ENCODE measurements at places on chromosomes 4 and X. TPM values are rescaled to one million over a fixed set of nuclear protein-coding genes. Genes with fewer than 3 reads are reported as not detected.

DNA sequence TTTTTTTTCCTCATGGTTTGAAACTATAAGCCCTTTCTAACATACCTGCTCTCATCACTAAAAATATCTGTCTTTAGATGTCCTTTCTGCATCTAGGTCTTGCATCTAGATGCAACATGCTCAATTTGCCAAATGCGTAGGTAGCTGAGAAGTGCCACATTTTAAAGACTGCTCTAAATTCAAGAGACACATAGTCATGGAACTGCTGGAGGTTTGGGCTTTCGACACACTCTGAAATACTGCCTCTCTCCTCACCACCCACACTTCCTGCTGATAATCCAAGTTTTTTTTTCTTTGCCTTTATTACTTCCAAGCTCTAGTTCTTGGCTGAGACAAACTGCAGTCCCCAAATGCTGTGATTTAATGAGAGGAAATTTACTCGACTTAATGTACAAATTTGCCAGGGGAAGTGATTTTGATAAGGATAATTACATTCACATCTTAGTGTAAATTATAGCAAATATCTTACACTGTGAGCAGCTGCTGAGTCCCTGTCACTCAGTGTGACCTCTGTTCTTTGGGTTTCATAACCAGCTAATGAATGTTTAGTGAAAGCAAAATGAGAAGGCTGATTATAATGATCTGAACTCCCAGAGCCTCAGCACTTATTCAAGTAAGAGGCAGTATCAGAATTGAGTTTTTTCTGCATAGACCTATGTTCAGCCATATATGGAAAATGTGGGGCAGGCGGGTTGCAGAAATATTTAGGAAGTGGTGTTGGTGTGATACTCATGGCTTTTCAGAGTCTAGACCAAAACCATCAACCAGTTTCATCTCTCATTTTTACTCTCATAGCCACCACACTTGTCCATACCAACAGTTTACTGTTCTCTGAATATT lies 31.3 kb downstream of the DRD5 start:
- peak; percentile 28 for DNase-seq

The ZNF732 gene
- 1.5 TPM for polyA plus RNA-seq

GRCh38 chr4:102860611-102861324 lies 8.0 kb upstream of the CISD2 start:
- DNase-seq, result no peak

DNA sequence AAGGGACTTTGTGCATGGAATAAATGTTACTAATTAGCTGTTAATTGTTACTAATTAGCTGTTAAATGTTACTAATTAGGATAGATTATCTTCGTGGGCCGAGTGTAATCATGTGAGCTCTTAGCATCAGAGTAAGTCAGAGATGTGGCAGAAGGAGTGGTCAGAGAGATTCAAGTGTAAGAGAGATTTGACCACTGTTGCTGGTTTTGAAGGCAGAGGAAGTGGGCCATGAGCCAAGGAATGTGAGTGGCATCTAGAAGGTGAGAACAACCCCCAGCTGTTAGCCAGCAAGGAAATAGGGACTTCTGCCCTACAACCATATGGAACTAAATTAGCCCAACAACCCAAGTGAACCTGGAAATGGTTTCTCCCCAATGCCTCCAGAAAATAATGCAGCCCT lies 28.2 kb downstream of the ODAPH start:
- no peak for DNase-seq

DNA sequence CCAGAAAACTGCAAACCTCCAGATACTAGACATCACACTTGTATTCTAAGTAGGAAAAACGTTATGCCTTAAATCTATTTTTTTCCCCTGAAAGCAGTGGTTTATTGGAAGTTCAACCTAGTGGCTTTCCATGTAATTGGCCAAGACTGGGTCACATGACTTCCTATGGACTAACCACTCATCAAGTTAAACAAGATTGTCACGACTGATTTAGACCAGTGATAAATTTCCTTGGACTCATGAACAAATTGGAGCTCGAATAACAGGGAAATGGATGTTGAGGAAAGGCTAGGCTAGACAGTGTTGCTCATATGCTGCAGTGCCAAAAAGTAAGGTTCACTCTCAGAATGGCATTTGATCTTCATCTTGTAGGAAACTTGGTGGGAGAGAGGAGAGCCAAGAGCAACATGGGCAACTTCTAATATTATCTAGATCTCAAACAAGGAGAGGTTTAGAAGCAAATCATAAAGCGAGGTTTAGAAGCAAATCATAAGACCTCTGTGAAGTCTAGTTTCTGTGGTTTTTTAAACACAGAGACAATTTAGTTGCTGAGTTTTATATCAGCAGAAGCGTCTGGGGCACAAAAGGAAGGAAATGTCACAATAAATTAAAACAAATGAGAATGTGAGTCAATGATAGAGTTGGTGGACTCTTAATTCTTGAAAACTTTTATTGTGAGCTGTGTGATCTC lies 165.6 kb upstream of the BOD1L1 start:
- no peak for DNase-seq

The TEC gene
- 9.1 TPM for polyA plus RNA-seq

The TMEM150C gene
- 15.4 TPM for polyA plus RNA-seq

DNA sequence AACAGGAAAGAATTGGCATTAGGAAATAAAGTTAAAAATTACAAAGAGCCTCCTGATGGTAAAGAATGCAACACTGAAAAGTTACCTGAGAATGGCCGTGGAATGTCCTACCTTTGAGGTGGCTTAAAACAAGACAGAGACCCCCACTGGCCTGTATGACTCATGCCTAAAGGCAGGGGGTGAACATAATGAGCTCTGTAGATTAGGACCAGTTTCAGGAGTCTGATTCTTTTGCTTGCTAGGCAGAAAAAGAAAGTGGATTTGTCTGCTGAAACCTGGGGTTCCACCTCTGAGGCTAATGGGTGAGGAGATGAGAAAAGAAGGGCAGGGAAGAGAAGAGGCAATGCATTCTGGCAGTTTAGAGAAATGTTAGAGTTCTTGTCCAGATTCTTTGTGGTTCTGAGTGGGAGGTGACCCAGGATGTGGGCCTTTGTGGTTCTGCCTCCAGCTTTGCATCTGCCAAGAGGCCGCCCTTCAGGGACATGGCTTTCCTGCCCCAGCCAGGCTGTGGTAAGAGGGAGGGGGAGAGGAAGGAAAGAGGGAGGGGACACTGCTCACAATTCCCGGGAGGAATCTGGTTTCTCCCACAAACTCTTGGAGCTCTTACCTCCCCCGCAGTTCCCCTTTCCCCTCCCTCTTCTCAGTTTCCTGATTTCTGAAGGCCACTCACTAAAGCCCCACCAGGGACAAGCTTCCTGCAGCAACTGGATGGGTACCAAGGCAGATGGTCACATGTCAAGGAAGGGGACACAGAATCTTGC lies 109.6 kb downstream of the EFNB1 start:
- no peak for DNase-seq

GRCh38 chr4:40192114-40193015 lies 4.5 kb upstream of the RHOH start:
- DNase-seq, result no peak

GRCh38 chrX:51779306-51779705 lies 36.1 kb downstream of the GSPT2 start:
- no peak for DNase-seq

The ARR3 gene
- 1.3 TPM for polyA plus RNA-seq

DNA sequence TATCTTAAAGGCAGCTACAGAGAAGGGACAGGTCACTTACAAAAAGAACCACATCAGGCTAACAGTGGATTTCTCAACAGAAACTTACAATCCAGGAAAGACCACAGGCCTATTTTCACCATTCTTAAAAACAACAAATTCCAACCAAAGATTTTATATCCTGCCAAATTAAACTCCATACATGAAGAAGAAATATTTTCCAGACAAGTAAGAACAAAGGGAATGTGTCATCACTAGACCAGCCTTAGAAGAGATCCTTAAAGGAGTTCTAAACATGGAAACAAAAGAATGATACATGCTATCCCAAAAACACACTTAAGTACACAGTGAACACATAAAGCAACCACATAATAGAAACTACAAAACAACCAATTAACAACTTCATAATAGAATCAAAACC lies 105.6 kb downstream of the ANXA10 start:
- no peak for DNase-seq

GRCh38 chr4:149161247-149161646 lies 654.4 kb downstream of the IQCM start:
- no peak for DNase-seq

GRCh38 chr4:125243789-125244397 lies 70.9 kb upstream of the FAT4 start:
- no peak for DNase-seq

The TXK gene
- 5.3 TPM for polyA plus RNA-seq

The CLTRN gene
- polyA plus RNA-seq, result 1.9 TPM

The CXCL3 gene
- 0.84 TPM for polyA plus RNA-seq

The CTAG1B gene
- not detected for polyA plus RNA-seq

GRCh38 chrX:100931925-100932285 lies 3.2 kb upstream of the XKRX start:
- DNase-seq, result no peak

GRCh38 chr4:102815981-102816380 lies 11.4 kb downstream of the UBE2D3 start:
- DNase-seq, result no peak

GRCh38 chrX:30895370-30895769 lies 6.3 kb upstream of the TAB3 start:
- no peak for DNase-seq

DNA sequence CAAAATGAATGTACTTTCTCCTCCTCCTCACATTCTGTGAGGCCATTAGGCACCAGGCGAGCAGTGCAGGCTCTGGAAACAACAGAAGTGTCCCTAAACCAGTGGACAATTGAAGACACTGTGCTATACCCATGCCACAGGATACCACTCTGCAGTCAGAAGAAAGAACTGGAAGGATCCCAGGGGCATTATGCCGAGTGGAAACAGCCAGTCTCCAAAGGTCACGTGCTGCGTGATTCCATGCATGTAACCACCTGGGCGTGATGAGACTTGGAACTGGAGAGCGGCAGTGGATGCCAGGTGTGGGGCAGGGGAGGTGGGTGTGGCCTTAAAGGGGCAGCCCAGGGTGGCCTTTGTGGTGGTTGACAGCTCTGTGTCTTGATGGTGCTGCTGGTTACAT lies 139.4 kb downstream of the EVC2 start:
- DNase-seq, result no peak

GRCh38 chr4:145920205-145920604 lies 18.4 kb downstream of the ZNF827 start:
- DNase-seq, result peak; percentile 32

The ODAPH gene
- 0.19 TPM for polyA plus RNA-seq

DNA sequence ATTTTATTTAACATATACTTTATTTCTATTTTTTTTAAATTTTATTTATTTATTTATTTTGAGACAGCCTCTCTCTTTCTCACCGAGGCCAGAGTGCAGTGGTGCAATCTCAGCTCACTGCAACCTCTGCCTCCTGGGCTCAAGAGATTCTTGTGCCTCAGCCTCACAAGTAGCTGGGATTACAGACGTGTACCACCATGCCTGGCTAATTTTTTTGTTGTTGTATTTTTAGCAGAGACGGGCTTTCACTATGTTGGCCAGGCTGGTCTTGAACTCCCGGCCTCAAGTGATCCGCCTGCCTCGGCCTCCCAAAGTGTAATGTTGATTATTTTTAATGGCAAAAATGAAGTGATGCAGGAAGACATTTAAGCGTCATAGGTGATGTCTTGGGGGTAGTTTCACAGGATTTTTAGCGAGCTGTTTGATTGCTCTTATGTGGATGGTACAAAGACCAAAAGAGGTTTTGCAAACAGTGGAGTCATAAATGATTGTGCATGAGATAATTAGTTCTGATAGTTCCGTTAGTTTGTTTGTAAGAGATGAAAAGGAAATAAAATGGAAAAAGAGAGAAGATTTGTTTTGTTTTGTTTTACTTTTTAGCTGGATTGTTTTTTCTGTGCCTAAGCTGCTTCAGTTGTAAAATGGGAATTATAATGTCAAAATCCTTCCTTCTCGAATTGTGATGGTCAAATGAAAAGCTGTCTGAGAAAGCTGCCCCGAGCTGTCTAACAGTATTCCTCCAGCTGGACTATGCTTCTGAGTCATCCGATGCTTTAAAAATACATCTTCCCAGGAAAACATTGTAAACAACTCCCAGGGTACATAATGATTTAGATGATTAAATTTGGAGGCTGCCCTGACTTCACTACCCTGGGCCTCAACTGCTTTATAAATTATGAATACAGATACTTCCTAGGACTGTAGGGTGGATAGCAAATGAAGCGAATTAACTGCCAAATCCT lies 14.7 kb downstream of the RHOH start:
- DNase-seq, result no peak

The CHRDL1 gene
- 13.5 TPM for polyA plus RNA-seq

DNA sequence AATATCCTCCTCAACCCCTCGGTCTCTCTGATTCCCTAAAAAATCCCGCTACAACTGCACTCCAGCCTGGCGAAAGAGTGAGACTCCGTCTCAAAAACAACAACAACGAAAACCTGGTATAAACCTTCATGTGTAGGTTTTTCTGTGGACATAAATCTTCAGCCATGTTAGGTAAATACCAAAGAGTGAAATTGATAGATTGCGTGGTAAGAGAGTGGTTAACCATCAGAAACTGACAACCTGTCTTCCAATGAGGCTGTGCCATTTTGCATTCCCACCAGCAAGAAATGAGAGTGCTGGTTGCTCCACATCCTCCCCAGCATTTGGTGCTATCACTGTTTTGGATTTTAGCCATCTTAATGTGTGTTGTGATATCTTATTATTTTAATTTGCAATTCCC lies 10.9 kb downstream of the TBC1D19 start:
- DNase-seq, result no peak

- DNase-seq, result no peak
Observed at GRCh38 chrX:21581479-21581878, 76.7 kb downstream of the KLHL34 start.

The BRS3 gene
- not detected for polyA plus RNA-seq

- no peak for DNase-seq
Observed at GRCh38 chrX:109848461-109849050, 115.5 kb upstream of the ACSL4 start.

The LRRC66 gene
- polyA plus RNA-seq, result 0.22 TPM

The ADRA2C gene
- 0.34 TPM for polyA plus RNA-seq

Data from right lung (tissue), 10 donors.